ENCODE measurements at places on chromosomes 13 and 19.

GRCh38 chr13:34620074-34620850 is 321.8 kb upstream of the NBEA start:
- no peak for DNase-seq

DNA sequence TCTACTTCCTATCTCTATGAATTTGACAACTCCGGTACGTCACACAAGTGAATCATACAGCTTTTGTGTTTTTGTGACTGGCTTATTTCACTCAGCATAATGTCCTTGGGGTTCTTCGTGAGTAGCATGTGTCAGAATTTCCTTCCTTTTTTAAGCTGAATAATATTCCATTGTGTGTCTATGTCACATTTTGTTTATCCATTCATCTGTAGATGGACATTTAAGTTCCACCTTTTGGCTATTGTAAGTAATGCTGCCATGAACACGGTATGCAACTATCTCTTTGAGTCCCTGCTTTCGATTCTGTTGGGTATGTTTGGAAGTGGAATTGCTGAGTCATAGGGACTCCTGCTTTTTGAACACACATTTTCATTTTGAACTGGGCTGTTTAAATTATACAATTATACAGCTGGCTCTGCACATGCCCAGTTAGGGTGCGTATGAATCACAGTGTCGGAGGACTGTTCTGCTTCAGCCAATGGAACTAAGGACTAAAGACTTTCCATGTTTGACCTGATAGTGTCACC is 43.0 kb upstream of the C13orf42 start:
- no peak for DNase-seq

DNA sequence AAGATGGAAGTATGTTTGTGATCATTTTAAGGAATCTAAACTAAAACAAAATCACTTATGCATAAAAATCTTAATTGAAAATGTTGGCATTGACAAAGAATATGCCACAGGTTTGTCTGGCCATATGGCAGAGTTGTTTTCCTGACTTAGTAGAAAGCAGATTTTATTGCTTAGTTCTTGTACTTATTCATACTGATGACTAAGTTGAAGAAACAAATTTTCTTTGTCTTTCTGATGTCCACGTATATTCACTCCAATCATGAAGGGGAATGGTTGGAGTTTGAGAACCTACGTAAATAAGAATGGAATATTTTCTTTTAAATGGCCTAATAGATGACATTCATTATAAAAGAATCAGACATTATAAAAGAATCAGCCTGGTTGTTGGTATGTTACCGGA is 8.0 kb upstream of the GPC6 start:
- DNase-seq = no peak

DNA sequence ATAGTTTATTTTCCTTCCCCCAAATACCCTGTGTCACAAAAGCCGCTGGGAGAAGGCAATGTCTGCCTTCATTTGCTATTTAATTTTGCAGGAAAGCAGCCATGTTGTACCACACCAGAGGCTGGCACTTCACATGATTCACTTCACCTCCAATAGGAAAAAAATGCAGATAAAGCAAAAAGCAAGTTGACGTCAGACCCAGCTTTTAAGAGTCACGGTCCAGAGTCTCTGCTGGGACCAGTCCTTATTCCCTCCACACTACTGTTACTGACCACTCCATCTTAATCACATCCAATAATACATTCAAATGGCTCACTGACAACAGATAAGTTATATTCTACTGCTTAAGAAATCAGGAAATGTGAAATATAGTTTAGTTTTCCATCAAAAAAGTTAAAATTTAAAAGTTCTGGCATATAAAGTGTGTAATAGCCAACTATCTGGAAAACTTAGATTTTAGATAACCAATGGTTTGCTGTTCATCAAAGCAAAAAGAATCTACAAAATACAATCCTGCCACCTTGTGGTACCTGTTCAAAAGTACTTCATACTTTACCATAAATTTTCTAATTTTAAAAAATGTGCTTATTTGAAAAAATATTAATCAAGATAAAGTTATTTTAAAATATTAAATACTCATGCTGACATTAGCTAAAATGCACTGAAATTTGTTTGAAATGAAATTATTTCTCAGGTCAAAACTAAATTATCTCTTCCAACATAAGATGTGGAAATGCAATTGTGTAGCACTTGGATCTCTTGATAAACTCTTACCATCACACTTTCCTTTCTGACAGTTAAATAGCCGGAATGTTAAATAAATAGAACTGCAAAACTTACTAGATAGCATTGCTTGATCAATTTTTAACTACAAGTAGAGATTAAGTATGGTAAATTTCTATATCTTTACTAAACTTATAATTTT is 97.3 kb downstream of the SERP2 start:
- DNase-seq = no peak

- peak; percentile 79 for DNase-seq
These were observed 128.4 kb downstream of the DPF1 start for GRCh38 chr19:38095411-38096308.

DNA sequence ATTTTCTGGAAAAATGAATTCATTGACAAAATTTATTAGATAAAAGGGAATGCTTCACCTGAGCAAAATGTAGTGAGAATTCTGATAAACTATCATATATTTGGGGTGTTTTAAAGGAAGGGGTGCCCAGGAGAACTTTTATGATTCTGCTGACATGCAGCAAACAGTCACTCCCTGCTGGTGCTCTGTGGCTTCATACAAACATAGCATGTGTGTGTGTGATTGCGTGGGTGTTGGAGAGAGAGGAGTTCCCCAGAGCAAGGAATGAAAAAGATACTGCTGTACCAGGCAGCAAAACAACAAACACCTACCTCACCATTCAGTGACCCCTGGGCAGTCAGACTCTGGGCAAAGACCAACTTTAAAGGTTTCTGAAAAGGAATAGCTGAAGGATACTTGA is 546.7 kb downstream of the RFC3 start:
- DNase-seq = no peak

DNA sequence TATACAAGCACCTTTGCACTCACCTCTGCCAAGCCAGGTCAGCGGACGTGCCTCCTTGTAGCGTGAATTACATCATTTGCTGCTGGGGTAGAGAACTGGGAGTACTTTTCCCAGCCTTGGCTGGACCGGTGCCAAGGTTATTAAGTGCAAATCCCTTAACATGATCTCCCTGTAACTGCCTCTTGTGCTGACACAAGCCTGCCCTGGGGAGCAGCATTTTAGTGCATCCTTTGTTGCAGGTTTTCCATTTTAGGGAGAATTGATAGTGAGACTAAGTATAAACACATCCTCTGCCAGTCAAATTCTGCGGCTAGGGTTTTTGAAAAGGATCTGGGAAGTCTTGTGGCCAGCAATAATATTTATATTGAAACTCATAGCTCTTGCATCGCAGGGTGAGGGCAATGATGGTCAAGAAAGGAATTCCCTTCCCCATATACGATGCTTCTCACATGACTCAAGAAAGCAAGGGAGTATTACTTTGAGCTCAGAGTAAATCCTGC is 32.7 kb upstream of the DCLK1 start:
- peak; percentile 70 for DNase-seq
